ENCODE measurements at places on chromosomes 5 and 9.

DNA sequence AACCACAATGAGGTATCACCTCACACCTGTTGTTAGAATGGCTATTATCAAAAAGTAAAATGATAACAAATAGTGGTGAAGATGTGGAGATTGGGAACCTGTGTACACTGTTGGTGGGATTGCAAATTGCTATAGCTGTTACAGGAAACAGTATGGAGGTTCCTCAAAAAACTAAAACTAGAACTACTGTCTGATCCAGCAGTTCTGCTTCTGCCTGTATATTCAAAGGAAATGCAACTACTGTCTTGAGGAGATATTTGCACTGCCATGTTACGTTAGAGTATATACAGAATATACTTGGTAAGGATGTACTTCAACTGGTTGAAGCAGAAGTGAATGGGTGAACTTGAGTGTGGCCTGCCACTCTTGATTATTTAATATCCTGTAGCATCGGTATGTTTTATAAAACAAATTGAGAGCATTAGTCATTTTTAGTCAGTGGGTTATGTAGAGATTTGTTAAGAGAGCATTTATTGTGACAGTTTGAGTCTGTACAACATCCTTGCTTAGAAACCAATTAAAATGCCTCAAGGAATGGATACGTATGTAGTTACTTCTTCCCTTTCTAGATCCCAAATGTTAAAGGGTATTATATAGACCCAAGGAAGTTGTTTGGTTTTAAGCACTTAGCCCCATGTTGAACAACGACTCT is 37.5 kb downstream of the ZCCHC7 start:
- H3K4me3 ChIP-seq = no peak overlapping the region
- H3K36me3 ChIP-seq = peaks cover 40% of the 10 kb centered on the region
- no peaks in the 10 kb centered on the region for H3K4me1 ChIP-seq
- ATAC-seq = no peak
- H3K27ac ChIP-seq = no peak overlapping the region
- H3K27me3 ChIP-seq = no peaks in the 10 kb centered on the region

DNA sequence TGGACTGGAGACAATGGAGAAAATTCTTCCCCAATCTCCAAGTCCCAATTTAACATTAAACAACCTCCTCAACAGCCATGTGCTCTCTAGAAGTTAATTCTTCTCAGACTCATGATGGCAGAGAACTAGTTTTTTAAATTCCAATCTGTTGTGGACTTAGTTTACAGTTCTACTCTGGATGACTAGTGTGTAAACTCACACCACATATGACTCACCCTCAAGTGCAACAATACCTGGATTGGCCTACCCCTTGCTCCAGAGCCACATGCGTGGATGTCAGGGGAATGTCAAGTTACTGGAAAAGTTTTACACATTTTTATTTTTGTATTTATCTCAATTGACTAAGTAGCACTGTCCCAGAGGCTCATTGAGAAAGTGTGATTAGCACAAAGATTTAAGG is 136.0 kb upstream of the EFNA5 start:
- H3K27me3 ChIP-seq = no peaks in the 10 kb centered on the region
- no peaks in the 10 kb centered on the region for H3K36me3 ChIP-seq
- H3K27ac ChIP-seq = no peak overlapping the region
- no peaks in the 10 kb centered on the region for H3K4me1 ChIP-seq
- ATAC-seq = no peak

GRCh38 chr9:134547161-134548100 is 94.2 kb upstream of the COL5A1 start:
- no peak overlapping the region for H3K27ac ChIP-seq
- peaks cover 17% of the 10 kb centered on the region for H3K4me1 ChIP-seq
- H3K36me3 ChIP-seq = no peaks in the 10 kb centered on the region
- H3K4me3 ChIP-seq = no peak overlapping the region
- peaks cover 16% of the 10 kb centered on the region for H3K27me3 ChIP-seq

DNA sequence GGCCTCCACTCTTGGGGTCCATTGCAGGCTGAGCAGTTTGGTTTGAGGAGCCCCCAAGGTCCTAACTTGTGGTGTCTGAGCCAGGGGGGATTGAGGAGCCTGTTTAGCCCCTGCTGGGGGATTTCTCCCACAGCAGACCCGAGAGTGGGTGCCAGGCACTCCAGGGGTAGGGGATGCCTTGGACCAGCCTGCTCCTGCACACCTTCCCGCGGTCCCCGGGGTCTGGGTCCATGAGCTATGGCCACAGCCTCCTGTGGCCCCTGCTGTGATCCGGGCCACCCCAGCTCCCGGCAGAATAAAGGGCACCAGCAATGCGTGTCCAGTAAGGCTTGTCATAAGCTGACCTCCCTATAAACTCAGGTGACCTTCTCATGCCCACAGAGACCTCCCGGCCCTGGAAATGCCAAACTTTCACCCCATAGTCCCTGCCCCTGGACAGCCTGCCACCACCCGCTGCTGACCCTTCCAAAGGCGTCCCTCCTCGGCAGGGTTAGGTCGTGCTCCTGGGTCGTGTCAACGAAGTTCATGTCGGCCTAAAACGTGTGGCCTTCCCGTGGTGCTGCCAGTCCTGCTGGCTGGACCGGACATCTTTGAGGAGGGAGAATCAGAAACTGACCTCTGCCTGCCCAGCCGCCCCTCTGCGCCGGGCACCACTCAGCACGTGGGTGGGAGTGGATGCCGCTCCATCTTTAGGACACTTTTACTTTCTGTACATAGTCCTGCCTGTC is 137.6 kb downstream of the MRPL36 start:
- peaks cover 95% of the 10 kb centered on the region for H3K27me3 ChIP-seq
- no peak overlapping the region for H3K27ac ChIP-seq
- H3K4me1 ChIP-seq = peaks cover 4% of the 10 kb centered on the region
- H3K4me3 ChIP-seq = no peak overlapping the region
- no peaks in the 10 kb centered on the region for H3K36me3 ChIP-seq

DNA sequence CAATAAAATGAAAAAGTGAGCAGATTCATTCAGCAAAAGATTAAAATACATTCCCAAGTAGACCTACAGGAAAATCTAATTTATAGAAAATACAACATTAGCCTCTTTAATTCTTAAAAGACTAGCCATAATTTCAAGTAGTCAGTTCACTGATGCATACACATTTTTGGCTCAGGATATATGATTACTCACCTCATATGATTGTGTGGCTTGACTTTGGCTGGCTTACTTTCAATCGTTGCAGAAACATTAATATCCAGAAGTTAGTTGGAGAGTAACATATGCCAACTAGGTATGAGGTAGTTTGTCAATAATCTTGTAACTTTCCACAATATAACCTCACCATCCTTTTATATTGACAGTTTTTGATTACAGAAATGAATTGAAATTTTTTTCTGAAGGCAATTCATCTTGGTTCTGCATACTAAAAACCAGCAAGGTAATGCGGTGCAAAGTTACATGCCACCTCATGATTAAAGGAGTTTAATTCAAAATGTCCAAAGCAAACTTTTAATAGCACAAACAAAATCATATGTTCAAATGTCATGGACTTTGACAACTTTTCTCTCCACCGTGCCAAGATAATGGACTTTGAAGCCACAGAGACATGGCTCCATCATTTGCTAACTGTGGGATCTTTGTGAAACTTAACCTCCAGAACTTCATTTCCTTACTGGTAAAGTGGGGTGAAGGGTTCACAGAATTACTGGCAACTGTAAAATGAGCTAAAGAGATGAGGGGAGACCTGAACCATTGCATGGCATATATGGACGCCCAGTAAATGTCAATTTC is 76.6 kb upstream of the PAM start:
- H3K4me1 ChIP-seq = no peaks in the 10 kb centered on the region
- no peaks in the 10 kb centered on the region for H3K27me3 ChIP-seq
- H3K36me3 ChIP-seq = no peaks in the 10 kb centered on the region
- no peak overlapping the region for H3K27ac ChIP-seq
- H3K4me3 ChIP-seq = no peak overlapping the region

GRCh38 chr5:37875051-37875787 is 35.4 kb upstream of the GDNF start:
- H3K27ac ChIP-seq = no peak overlapping the region
- no peak for ATAC-seq
- no peaks in the 10 kb centered on the region for H3K27me3 ChIP-seq
- no peak overlapping the region for H3K4me3 ChIP-seq
- no peaks in the 10 kb centered on the region for H3K36me3 ChIP-seq

- H3K27ac ChIP-seq = no peak overlapping the region
- no peak for ATAC-seq
- no peak overlapping the region for H3K4me3 ChIP-seq
- H3K27me3 ChIP-seq = no peaks in the 10 kb centered on the region
- H3K4me1 ChIP-seq = no peaks in the 10 kb centered on the region
These were observed 513.5 kb downstream of the MTRR start for GRCh38 chr5:8382456-8382855.

DNA sequence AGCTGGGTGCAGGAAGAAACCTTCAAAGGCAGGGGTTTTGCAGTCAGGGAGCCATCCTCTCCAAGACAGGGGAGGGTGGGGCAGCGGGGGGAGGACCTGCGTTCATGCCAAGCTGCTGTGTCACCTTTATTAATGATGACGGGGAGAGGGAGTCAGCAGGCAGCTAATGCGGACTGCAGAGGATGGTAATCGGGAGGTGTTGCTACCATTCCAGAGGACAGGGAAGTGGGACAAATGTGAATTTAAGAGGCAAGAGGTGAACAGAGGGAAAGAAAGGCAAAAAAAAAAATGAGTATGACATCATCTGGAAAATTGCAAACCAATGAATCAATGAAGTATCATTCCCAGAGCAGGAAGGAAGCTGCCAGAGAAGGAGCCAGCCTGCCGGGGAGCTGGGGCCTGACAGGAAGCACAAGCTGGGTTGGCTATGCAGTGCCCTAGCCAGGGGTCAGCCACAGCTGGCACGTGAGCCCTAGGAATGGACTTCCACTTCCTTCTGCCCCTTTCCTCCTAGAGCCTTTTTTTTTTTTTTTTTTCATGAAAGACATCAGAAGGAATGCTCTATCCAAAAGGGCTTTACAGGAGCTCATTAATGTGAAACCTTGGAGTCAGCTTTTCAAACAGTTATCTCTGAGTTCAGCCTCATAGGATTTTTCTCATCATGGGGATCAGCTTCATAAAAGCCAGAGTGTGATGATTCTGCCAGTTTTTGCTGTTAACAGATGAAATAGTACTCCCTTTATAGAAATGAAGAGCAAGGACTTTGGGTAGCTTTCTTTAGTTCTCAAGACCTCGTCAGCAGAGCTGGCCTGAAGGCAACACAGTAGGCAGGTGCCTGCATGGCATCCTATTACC is 9.2 kb downstream of the INSYN2B start:
- no peak overlapping the region for H3K4me3 ChIP-seq
- no peak for ATAC-seq
- H3K27ac ChIP-seq = no peak overlapping the region

DNA sequence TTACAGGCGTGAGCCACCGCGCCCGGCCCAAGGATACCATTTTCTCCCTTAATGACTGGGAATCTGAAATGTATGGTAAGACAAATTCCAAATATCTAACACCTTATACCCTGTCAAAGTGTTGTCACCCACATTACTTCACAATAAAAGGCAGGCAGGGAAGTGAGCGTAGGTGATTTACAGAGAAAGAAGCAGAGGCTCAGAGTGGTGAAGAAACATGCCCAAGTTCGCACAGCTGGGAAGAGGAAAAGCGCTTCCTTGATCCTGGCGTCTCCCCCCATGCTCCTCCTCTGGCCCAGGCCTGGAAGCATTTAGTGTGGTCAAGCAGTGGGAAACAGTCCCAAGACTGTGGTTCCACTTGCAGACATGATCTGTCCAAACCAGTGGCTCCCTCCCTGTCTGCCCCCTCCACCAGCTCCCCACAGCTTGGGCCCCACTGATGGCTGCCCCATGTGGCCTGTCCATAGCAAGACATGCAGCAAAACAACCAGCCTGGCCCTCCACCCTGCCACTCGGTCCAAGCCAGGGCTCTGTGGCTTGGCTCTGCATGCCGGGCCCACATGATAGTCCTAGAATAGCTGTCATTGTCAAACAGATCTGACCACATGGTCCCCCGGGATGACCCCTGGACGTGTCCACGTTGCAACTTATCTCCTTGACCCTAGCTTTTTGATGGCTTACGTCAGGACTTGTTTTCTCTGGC is 107.2 kb downstream of the TTLL11 start:
- H3K36me3 ChIP-seq = peaks cover 20% of the 10 kb centered on the region
- H3K4me1 ChIP-seq = no peaks in the 10 kb centered on the region
- no peak overlapping the region for H3K4me3 ChIP-seq
- no peak for ATAC-seq
- no peak overlapping the region for H3K27ac ChIP-seq
- no peaks in the 10 kb centered on the region for H3K27me3 ChIP-seq

DNA sequence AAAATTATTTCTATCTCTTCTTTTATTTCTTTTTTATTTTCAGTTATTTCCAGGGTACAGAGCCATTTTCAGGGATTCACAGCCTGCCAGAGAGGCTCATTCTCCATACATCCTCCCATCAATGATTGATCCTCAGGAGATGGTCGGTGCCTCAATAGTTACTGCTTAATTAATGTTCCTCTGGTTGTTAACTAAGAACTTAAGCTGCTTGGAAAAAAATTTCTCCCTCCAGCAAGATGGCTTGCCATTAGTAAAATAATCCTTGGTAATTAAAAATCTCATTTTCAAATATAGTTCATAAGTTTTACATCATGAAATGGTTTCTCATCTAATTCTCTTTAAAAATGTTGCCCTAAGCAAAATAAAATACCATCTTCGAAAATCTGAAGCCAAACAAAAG is 20.0 kb downstream of the MARCHF11 start:
- no peak overlapping the region for H3K27ac ChIP-seq
- no peak for ATAC-seq
- no peaks in the 10 kb centered on the region for H3K36me3 ChIP-seq
- H3K27me3 ChIP-seq = no peaks in the 10 kb centered on the region

DNA sequence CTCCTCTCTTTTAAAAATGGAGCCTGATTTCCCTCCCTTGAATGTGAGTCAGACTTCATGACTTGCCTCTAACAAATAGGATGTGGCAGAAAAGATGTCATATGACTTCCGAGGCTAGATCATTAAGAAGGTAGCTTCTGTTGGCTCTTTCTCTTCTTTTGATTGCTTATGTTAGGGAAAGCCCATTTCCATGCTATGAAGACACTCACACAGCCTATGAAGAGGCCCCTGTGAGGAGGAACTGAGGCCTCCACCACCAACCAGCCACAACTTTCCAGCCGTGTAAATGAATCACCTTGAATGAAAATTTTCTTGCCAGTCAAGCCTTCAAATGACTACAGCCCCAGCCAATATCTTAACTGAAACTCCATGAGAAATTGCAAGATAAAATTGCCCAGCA is 413.4 kb downstream of the TMEM38B start:
- H3K4me3 ChIP-seq = no peak overlapping the region
- no peak overlapping the region for H3K27ac ChIP-seq

GRCh38 chr5:73450672-73451223 is 2.2 kb upstream of the FOXD1 start:
- H3K36me3 ChIP-seq = no peaks in the 10 kb centered on the region
- no peak for ATAC-seq
- H3K4me3 ChIP-seq = no peak overlapping the region
- H3K27me3 ChIP-seq = peaks cover 94% of the 10 kb centered on the region
